HTR-8/SVneo (cell line): ENCODE measurements at places on chromosomes 12 and 14.

GRCh38 chr12:87246726-87247125 lies 782.5 kb downstream of the C12orf50 start:
- DNase-seq = no peak

- DNase-seq = no peak
These were observed 160.0 kb downstream of the TRHDE start for GRCh38 chr12:72432037-72432604.

DNA sequence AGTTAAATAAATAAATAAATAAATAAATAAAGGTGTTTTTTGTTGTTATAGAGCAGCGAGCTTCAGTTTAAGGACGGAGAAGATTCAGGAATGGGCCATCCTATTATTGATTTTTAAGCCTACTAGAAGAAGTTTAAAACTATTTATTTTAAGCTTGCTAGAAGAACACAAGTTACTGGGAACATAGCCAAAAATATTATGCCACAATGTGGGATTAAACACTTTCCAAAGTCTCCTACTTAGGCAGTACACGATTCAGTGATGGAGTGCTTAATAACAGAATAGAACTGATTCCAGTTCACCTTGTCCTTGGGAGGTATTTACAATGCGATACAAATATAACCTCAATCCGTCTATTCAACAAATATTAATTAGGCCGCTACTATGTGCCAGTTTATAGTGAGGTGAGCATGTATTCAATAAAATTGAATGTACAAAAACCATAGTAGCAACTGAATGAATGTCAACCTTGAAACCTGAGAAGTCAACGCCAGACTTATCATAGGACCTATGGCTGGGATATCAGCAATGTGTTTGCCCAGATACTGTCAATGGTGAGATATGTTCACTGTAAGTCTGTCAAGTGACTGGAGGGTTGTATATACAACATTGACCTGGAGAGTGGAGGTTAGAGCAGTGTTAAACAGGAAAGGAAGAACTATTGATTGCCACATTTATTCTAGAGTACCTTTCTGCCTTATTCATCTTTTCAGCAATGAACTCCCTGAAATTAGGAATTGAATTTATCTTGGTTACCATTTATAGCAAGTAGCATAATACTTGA lies 486.4 kb downstream of the TMTC2 start:
- no peak for DNase-seq

DNA sequence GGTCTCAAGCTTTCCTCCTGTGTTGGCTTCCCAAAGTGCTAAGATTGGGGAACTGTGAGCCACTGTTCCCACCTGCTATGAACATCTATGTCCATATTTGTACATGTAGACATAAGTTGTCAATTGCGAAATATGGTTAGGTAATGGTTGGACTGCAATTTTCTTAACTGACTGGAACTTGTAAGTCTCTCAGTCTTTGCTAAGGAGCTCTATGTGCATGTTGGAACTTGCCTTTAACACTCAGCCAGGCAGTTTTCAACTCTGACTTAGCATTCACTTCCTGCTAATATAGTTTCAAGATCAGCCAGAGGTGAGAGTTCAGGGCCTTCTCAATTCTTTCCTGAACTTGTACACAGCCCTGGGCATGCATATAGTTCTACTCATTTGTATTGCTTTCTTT lies 44.5 kb upstream of the EEA1 start:
- peak; percentile 53 for DNase-seq

DNA sequence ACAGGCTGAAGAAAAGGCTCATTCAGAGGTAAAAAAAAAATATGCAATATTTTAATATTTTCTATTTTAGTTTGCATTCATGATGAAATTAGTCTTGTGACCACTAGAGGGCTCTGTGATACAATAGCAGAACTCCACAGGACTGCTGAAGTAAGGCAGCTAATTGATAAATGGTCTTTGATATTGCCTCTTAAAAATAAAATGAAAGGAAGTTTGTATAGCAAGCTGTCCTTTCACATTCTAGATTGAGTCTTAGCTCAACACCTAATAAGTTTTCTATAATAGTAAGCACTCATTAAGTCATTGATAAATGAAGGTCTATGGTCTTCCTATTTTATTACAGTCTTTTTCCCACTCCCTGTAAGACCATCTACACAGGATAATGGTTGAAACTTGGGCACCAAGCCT lies 315.7 kb downstream of the NAV3 start:
- DNase-seq = peak; percentile 7

GRCh38 chr12:84913129-84913515 lies 523 bp upstream of the SLC6A15 start:
- no peak for DNase-seq

- no peak for DNase-seq
These were observed 157.1 kb downstream of the CALM1 start for GRCh38 chr14:90553921-90554336.

DNA sequence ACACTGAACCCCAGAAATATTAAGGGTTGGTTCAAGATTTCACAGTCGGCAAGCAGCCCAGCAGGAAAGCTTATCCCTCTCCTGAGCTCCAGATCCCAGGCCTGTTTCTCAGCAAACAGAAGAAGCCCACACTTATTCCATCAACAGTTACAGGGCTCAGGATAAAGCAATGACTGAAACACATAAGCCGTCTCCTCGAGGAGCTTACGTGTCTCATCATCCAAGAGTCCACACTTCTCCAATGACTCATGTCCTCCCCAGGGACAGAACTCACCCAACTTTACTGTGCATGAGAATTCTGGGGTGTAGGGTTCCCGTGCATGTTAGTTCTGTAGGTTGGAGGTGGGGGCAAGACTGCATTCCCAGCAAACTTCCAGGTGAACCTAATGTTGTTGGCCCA lies 31.2 kb downstream of the GSC start:
- DNase-seq = no peak

GRCh38 chr12:56029666-56030293 lies 8.9 kb downstream of the IKZF4 start:
- peak; percentile 52 for DNase-seq

GRCh38 chr14:100034961-100035500 lies 30.2 kb upstream of the EVL start:
- no peak for DNase-seq

GRCh38 chr12:120997448-120997847 lies 18.8 kb downstream of the C12orf43 start:
- DNase-seq = no peak

- no peak for DNase-seq
These were observed 44.3 kb downstream of the SUDS3 start for GRCh38 chr12:118420673-118421072.

- no peak for DNase-seq
These were observed 10.2 kb upstream of the RNASE10 start for GRCh38 chr14:20494935-20495766.

DNA sequence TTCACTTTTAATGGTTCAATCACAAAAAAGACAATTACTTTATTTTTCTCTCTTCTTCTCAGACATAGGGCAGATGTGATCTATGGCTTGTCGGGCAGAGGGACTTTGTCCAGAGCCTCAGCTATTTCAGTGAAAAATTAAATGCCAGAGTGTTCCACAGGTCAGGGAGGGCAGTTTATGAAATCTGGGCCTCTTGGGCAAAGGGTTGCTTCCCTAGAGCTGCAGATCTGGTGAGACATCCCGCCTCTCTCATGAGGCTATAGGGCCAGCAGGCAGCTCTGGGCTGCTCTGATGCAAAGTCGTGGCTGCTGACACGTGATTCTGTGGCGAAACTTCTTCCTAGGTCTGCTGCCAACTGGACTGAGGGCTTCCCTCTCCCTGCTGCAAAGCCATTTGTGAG lies 6.0 kb downstream of the CLMN start:
- no peak for DNase-seq

- DNase-seq = no peak
These were observed 71.0 kb downstream of the ESRRB start for GRCh38 chr14:76446921-76447320.

DNA sequence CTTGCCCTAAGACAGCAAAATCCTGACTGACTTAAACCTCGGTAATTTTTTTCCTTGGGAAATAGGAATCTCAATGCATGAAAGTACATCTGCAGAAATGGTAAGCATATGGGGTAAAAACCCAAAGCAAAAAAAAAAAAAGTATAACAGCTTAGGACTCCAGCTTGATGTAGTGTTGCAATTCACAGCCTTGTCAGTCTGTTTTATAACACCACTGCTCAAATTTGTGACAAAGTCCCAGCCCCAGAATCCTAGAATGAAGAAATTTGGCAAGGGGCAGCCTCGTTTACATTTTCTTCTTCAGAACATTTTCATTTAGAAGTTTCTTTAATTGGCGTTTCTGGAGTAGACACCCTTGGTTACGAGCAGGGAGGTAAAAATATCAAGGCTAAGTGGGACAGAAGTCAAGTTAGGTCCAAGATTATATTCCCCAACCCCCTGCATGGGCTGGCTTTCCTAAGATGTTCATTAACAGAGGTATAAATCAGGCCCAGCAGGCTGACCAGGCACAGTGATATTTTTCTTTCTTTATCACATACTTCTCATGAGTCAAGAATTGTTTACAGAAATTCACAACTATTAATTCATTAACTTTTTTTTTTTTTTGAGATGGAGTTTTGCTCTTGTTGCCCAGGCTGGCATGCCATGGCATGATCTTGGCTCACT lies 424.0 kb downstream of the RMST start:
- DNase-seq = no peak

GRCh38 chr12:108962256-108962655 lies 58.6 kb downstream of the SVOP start:
- no peak for DNase-seq

GRCh38 chr14:62451221-62451620 lies 594.0 kb downstream of the KCNH5 start:
- no peak for DNase-seq

DNA sequence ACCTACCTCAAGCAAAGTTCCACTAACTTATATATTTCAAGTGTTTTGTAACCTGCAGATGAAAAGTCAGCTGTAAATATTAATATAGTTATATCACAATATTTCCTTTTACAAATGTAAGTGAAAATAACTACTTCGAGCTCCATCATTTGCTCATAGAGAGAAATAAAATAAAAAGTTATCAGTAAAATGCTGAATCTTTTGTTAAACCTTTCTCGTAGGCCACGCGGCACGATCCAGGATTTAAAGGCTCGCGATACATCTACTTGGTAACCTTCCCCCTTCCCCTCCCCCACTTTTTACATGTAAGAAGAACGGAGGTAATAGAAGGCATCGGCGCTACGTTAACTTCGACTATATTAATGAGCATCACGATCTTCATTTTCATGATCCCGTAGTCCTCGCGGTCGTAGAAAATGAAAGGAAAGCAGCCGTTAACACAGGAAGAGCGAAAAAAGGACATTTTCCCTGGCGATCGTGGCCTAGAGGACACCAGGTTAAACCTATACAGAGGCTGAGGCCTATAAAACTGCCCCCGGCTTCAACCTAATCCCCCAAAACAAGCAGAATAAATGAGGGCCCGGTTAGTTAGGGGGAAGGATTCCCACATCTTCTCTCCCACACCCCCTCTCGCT lies 508 bp downstream of the HNRNPC start:
- no peak for DNase-seq

DNA sequence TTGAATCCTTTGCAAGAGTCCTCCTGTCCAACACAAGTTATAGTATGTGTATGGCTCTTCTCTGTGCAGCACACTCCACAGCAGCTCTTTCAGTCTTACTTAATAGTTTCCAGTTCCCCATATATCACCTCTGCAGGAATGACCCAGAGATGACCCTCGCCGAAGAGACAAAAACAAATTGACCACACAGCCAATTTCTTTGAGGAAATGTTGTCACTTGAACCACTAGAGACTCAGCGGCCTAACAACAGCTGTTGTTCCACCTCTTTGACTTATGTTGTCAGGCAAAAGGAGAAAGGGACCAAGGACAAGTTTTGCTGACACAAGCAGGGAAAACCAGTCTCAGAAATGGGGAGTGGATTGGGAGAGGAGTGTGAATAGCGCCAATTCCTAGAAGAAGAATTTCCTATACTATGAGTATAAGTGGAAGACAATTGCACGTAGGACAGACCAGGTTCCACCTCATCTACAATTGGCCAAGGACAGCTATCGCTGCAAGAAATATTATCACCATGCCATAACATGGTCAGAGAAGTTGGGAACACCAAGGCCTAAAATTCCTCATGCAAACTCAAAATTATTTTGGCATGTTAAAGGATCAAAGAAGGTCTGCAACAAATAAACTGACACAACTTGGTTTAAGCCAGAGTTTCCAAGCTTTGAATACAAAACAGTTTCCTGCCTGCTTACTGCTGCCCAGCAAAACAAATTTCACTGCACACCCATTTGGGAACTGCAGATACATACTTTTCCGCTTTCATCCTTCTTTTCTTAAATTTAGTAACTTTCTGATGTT lies 41.7 kb upstream of the ITPR2 start:
- no peak for DNase-seq

DNA sequence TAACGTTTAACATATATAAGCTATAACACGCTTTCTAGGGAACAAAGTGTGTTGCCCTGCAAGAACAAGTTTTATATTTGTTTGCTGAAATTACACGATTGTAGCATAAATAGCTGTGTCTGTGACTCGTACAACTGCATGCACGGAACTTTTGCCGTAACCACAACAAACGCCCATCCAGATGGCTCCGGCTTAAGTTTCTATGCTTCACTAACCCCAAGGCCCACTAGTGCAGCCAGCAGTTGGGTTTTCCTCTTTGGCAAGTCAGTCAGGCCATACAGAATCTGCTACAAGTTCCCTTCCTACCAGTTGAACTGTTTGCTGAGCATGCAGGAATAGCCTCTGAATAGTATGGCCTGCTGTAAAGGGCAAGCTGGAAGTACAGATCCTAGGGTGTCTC lies 12.1 kb downstream of the CSRP2 start:
- no peak for DNase-seq

DNA sequence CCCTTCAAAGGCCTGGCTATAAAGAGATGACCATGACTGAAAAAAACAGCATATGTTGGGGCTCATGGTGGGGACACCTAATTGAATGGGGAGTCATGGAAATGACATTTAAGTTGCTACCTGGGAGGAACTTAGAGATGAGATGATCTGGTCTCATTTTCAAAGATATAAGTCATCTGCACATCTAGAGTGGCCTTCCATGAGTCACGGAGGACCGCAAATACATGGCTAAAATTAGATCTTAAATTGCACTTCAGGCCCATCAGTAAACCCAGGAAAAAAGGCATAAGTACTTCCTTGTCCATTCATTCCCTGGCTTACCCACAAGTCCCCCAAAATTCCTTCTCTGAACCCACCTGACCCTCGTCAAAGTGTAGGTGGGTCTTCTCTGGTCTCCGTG lies 53.4 kb downstream of the SPTB start:
- DNase-seq = no peak

GRCh38 chr12:91769736-91770135 lies 375.9 kb downstream of the BTG1 start:
- no peak for DNase-seq

DNA sequence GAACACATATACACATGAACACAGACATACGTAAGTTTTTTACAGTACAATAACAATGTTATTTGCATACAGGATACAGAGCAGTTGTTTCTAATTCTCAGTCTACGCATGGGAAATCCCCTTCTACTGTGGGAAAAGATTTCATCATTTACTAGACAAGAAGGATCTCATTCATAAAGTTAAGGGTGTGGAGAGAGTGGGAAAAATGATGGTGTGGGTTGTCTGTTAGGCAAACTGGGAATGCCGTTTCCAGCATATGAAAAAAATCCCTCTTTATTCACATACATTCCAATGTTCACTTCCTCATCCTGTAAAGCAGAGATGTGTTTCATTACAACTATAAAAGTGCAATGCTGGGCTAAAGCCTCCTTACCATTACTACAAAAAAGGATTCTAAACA lies 120.9 kb downstream of the SINHCAF start:
- DNase-seq = no peak
